CD4-positive, alpha-beta T cell (primary cell): ENCODE measurements at places on chromosomes 11 and 22.

DNA sequence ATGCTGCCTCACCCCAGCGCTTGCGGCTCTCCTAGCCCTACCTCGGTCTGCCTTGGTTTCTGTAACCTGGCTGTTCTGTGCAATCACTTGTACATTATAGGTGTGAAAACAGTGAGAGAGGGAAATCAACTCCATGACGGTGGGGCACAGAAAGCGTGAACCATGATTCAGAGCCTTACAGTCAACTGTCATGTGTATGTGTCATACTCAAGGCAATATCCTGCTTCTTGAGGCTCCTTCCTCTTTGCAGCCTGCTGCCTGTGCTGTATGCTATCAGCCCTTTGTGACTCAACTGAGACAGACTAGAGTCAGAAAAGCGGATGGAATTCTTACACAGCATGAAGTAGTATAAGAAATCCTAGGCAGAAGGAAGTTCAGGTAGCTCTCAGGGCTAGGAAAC, 2.1 kb downstream of the NRIP3 start:
- peak; percentile 16 for DNase-seq

DNA sequence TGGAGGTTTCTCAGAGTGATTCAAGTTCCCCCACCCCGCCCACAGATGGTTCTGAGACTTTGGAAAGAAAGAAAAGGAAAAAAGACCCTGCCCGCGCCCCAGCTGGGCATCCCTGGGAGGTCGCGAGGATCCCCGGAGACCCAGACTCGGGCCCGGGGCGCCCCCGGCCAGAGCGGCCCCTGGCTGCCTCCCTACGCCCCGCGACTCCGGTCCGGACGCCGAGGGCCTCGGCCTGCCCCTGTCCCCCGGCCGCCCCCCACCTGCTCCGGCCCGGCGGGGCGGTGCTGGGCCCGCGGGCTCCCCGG, 2.3 kb upstream of the AIFM3 start:
- DNase-seq: no peak

- DNase-seq: no peak
Measured at GRCh38 chr22:48832592-48832991, 995.1 kb downstream of the BRD1 start.

DNA sequence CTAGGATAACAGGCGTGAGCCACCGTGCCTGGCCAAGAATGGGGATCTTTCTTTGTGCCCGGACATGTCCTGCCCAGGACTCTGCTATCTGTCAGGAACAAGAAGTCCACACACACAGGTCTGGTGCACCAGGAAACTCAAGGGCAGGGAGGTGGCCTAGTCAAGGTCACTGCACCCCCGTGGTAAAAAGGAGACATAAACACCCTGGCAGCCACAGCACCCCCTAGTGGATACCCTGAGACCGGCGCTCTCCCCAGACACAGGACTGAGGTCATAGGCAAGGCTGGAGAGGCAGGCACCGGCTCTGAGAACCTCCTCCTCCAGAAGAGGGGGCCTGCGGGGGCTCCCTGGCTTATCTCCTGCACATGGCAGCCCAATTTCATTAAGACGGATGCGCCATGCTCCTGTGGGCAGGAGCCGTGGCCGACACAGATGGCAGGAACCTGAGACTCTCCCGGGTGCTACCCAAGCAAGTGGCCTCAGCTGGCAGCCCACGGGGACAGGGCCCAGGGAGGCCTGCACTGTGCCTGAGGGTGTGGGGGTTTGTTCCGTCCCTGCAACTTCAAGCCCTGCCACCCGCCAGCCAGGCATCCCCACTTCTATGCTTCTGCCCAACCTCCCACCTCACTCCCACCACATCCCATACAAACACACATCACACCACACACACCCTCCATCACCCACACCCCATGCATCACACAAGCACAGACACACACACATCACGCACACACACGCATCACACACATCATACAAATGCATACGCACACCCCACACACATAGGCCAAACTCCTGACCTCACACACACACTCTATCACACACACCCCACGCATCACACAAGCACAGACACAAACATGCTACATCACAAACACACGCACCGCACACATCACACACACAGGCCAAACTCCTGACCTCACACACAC, 19.6 kb downstream of the MACROD1 start:
- DNase-seq: peak; percentile 50

DNA sequence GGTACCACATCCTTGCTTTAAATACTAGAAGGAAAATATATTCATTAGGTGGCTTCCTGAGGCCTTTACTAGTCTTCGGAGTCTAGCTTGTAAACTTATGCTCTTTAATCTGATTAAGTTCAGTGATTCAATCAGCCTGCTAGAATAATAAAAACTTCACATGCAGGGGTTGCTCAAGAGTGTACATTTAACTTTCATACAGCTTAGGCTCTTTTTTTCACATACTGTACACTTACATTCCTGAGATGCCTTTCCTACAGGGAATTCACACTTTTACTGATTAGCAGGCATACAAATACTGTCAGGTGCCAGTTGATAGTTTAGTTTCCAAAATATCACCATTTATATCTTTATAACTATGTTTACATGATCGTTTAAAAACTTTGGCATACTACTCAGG, 3.2 kb upstream of the ANO5 start:
- DNase-seq: no peak

DNA sequence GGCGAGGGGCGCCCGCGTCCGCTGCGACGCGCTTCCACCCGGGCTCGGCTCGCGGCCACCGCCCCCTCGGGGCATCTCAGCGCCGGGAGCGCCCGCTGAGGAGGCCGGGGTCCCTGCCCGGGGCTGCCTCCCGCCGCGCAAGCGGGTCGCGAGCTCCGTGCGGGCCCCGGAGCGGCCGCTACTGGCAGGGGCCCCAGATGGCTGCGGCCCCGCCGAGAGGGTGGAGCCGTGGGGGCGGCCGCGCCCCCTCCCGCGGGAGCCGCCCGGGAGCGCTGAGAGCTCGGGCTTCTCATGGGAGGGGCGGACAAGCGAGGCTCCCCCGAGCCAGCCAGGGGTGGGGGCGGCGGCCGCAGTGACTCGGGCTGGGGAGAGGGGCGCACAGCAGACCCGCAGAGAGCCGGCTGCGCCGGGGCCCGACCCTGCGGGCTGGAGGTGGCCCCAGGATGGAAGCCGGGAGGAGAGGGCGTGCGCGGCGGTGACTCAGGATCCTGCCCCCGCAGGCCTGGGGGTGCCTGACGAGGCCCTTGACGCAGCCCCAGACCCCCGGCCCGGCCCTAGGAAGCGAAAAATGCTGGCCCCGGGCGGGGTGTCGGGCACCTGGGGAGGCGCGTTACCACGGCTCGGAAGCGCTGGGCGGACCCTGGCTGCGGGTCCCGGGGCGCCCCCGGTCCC, 603 bp upstream of the ZFTA start:
- DNase-seq: no peak

DNA sequence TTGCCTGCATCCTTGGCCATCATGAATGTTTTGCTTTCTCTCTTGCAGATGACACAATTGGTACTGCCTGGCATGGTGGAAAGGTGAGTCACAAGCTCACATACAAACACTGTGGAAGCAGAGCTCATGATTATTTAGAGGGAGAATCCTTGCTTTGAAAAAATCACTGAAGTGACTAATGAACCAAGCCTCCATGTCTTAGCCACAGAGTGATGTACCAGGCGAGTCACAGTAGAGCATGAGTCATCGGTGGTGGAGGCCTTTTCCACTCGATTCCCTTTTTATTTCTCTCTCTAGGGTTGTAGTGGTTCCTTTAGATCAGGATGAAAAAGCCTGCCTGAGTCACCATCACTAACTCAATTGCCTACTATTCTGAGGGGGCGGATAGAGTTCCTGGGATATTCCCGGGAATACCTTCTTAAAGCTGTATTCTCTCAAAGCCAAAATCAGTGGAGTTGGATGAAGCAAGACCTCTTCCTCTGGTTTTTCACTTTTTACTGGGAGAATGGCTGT, 49.6 kb upstream of the ALKBH3 start:
- no peak for DNase-seq

DNA sequence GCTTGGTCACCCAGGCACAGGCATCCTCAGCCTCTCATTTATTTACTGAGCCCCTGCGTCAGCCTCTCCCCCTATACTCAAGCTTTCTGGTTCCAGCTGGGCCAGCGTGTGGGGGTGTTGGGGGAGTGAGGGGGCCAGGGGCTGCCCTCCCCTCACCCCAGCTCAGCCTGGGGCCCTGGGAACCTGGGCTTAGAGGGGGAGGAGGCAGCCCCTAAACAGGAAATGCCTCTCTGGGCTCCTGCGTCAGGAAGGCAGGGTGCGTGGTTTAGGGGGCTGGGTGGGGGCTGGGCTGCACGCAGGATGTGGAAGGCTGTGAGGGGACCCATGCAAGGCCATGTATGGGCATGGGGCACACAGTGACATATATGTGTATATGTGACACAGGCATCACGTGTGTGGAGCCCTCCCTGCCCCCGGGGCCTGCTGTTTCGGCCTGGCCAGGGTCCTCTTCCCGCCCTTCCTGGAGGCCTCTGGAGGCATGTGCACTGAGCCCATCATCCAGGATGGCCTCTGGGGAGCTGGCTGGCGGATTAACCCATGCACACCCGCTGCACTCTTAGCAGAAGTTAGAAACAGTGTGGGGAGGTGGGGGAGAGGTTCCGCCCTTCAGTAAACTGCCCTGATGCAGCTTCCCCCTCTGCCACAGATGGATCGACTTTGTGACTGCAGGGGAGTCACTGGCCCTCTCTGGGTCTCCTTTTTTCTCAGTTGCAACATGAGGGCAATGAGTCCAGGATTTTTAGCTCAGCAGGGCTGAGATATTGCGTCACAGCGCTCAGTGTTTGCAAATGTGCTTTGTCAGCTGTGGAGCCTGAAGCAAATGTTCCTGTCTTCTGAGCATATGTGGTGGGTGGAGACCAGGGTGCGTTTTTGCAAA, 1.1 kb upstream of the CD248 start:
- DNase-seq: peak; percentile 49

DNA sequence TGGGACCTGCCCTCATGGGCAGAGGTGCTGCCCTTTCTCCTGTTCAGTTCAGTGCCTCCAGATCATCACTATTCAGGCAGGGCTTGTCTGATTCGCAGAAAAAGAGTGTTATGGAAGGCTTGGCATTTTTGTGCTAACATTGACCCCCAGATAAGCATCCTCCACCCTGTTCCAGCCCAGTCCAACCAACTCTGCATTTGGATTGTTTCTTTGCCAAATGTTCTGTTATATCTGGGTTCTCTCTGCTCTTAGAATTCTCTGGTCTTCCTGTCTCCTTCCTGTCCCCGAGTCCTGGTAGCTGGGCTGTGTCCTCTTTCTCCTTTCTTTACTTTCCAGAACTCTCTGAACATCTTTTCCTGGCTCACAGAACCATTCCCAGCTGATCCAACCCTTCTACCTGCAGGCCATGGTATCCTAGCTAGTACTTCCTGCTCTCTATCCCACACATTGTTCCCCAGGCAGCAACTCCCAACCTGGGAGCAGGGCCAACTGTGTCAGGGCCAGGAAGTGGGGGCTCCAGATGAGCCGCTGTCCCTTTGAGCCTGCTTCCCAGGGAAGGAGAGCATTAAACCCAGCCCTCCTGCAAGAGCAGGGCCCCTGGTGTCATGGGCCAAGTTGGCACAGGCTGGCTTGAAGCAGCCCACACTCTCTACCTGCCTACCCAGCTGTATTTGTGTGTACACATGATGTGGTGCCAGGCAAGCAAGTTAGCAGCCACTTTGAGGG, 280.7 kb upstream of the CADM1 start:
- no peak for DNase-seq

- DNase-seq: no peak
Measured at GRCh38 chr11:2381494-2382128, 4.5 kb downstream of the CD81 start.

DNA sequence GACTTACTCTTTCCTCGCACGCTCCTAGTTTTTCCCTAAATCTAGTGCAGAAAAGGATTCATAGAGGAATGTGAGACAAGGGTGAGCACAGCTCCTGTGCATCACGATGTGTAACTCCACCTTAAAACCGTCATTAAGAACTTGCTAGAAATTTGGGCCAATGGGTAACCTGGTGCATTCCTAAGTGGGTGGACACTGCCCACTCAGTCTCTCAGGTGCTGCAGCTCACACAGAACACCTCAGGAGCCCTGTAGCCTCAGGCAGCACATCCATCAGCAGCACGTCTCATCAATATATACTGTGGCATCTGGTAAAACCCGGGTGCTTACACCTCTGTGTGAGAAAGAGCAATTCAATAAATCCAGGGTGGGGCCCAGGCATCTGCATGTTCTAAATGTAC, 12.4 kb downstream of the POU2AF3 start:
- DNase-seq: no peak

DNA sequence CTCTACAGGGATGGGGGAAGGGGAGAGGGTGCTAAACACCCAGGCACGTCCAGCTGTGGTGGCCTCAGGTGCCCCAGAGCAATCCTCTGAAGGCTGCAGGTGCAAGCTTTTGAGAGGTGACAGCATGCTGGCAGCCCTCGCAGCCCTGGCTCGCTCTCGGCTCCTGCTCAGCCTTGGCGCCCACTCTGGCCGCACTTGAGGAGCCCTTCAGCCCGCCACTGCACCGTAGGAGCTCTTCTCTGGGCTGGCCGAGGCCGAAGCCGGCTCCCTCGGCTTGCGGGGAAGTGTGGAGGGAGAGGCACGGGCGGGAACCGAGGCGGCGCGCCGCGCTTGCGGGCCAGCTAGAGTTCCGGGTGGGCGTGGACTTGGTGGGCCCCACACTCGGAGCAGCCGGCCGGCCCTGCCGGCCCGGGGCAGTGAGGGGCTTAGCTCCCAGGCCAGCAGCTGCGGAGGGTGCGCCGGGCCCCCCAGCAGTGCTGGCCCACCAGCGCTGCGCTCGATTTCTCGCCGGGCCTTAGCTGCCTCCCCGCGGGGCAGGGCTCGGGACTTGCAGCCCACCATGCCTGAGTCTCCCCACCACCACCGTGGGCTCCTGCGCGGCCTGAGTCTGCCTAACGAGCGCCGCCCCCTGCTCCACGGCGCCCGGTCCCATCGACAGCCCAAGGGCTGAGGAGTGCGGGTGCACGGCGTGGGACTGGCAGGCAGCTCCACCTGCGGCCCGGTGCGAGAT, 112.1 kb downstream of the TRIM29 start:
- DNase-seq: no peak

- no peak for DNase-seq
Measured at GRCh38 chr11:131692151-131692550, 321.7 kb downstream of the NTM start.

DNA sequence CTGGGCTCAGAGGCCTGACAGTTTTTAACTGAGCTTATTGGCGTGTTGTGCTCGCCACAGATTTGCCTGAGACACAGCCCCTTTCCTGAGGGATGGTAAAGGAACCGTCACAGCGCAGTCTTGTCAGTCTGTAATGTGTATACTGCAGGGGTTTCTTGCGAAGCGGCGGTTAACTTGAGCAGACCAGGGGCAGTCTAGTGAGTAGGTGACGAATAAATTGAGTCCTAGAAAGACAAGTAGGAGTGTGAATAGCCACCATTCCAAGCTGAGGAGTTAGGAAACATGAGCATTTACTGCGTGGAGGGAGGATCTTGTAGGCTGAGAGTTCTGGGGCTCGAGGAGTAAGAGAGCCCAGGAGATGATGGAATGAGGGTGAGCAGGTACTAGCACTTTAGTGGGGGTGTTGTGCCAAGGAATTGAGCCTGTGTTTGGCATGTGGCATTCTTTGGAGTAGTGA, 1.4 kb downstream of the MED15 start:
- no peak for DNase-seq

- DNase-seq: no peak
Measured at GRCh38 chr11:61144511-61145179, 16.6 kb downstream of the VPS37C start.
